ENCODE measurements at places on chromosomes 16 and 17.
A peak's percentile ranks its signal among the peaks of the same experiment; 100 is the strongest.

DNA sequence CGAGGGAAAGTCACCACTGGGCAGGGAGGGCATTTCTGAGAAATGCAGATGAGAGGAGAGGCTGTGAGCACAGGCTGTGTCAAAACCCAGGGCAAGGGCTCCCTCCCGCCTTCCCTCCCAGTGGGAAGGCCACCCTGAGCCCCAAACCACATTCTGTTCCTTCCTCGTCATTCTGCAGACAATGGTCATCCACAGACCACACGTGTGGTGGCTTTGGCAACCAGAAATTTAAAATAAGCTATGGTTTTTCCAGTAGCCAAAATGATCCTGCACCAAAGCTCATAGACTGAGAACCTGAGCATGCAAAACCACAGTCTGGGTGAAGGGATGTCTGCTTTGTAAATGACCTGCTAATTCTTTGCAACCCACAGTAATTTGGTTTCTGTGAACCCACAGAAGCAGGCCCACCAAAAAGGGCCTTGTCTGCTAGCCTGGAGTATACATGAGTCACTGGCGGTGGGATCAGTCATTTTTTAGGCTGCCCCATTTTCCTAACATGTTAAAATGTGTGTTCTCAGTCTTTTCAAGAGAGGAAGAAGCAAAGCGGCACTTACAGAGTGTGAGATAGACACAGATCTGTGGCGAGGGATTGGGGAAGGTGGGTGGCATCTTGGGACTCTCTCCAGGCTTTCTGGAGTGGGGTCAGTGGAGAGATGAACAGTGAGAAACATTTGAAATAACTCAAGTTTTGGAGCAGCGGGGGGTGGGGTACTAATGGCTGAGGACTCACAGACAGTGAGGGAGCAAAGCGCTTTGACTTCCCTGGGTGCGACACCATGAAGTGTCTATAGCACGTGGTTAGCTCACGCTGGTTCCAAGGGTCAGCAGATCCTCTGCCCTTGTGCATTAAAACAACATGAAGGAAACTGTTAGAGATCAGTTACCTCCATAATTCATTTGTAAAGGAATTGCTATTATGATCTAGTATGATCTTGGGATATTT lies 20.5 kb downstream of the GRB7 start:
- peak; percentile 66 for DNase-seq

- no peak for DNase-seq
Measured at GRCh38 chr17:63268827-63269226, 177.3 kb downstream of the CYB561 start.

GRCh38 chr17:73952480-73953205 lies 250.8 kb upstream of the RPL38 start:
- DNase-seq: peak; percentile 65

- DNase-seq: no peak
Measured at GRCh38 chr16:81060576-81061306, 16.3 kb downstream of the C16orf46 start.

DNA sequence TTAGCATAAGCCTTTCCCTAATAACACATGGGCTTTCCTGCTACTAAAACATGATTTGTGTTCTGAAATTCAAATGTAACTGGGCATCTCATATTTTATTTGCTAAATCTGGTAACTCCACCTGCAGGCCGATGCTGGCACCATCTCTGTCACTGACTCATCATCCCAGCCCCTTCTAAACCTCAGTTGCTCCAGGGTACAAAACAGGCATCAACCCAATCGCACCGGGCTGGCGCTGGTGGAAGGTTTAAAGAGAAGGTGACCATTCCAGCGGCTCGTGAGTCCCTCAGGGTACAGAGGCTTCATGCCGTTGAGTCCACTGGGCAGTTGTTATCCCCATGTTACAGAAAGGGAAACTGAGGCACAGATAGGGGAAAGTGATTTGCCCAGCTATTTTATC lies 27.1 kb downstream of the PPL start:
- DNase-seq: no peak

DNA sequence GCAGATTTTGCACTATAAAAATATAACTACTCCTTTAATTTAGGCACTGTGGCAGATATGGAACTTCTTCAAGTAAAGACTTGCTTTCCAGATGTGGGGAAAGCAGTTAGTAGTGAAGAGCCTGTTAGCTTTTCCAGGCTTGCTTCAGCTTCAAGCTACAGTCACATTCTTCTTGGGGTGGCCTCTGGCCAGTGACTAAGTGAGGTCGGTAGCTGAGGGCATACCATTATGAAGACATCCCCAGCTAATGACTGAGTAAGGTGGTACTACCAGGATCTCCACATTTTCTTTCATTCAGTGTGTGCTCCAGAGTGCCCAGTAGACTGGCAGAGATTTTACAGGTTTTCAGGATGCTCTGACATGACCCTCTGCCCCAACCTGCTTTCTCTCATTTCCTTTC lies 167.1 kb upstream of the KIF2B start:
- no peak for DNase-seq

DNA sequence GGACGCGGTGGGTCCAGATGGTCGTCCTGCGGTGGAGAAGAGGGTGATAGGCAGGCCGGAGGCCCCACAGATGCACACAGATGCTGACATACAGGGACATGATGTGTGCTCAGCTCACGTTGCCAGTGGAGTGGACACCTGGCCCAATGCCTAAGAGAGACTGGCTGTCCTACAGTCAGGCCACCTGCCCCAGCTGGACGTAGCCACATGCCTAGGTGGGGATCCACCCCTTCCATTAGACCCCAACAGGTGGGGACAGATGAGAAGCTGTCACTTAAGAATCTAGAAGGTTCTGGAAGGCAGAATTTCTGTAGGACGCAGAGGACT lies 117.6 kb upstream of the ZNF750 start:
- no peak for DNase-seq

DNA sequence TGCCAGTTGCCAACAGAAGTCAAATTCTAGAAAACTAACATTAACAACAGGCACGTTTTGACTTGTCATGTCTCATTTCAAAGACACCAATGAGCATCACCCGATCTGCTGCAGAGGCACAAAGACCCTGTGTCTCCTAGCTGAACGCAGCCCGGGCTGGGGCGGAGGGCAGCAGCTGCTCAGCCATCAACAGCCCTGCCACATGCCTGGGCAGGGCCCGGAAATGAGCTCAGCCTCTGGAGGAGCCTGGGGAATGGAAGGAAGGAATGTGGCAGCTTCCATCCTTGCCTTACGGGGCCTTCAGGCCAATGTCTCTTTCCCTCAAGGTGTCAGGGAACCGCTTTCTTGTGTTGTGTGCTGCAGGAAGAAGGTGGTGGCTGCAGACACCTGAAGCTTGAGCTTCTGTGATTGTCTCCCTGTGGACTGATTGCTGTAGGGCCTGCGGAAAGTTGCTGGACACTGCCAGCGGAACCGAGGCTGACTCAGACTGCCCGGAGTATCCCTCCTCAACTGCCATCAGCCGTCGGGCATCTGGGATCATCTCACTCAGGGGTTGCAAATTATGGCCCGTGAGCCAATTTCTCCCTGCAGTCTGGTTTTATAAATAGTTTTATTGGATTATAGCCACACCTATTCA lies 7.3 kb downstream of the CDH13 start:
- DNase-seq: no peak

Measured in coronary artery (tissue), 2 donors.